ENCODE measurements at places on chromosomes 16 and 17.

GRCh38 chr16:1839554-1839953 lies 12.5 kb downstream of the FAHD1 start:
- DNase-seq, result no peak

- DNase-seq, result no peak
Measured at GRCh38 chr17:2222901-2223616, 80.5 kb downstream of the SMG6 start.

- DNase-seq, result no peak
Measured at GRCh38 chr16:56607675-56608042, 725 bp upstream of the MT2A start.

DNA sequence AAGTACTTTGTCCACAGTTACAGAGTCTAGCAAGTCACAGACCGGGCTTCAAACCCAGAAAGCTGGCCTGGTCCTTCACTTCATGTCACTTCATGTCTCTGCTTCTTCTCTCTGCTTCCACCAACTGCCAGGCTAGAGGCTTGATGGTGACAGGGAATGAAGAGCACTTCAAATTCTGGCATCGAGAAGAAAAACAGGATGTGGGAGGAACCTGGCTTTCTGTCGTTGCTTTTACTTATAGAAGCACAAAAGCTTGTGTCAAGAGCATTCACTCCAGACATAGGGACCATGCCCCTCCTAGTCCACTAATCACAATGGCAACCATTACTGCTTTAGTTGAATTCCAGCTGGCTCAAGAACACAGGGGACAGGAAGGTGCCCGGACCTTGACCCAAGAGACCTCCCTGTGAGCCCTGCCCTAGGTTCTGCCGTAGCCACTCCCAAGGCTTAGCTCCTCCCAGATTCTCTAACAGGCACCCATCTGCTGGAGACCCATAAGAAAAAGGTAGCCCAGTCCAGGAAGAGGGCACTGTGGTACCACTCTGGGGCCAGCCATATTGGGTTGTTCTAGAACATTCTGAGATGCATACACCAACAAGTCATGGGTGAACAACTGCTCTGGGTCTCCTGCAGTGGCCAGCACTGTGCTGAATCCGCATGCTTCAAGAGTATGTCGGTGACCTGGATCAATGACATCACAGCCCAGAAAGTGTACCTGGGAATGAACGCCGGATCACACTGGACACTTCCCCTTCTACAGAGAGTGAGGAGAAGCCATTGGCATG lies 181.8 kb downstream of the C16orf95 start:
- DNase-seq, result no peak

DNA sequence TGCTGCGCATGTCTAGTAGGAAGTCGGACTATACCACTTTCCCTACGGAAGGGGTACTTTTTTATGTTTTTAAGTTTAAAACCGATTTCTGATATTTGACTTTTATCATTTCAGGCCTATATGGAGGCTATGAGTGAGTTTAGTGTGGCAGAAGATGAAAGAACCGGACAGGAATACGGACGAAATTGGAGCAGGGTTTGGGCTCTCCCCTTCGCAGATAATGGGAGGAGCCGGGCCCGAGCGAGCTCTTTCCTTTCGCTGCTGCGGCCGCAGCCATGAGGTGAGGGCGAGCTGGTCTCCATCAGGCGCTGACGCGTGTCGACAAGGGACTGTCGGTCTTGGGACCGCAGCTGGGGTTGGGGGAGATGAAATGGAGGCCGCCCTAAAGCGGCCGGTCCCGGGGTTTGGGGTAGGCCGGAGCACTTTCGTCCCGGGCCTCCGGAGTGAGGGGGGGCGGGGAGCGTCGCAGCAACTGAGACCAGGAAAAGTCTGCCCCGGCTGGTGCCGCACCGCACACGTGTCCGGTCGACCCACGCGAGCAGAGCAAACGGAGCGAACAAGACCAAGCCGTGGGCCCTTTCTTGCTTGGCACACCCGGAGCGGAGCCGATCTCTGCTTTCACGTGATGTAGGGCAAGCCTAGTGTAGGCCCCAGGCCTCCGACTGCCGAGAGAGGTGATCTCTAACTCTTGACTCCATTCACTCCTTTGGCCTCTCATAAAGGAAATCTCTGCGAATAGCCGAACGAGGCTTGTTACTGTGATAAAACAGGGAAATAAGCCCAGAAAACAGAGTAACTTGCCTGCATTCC lies at the start of gene RPL19:
RPL19 (plus strand) TSS at position 214 of the 810 bp plus-strand sequence; CDS start at position 276, 62 bp downstream.
- peak; percentile 95 for DNase-seq

DNA sequence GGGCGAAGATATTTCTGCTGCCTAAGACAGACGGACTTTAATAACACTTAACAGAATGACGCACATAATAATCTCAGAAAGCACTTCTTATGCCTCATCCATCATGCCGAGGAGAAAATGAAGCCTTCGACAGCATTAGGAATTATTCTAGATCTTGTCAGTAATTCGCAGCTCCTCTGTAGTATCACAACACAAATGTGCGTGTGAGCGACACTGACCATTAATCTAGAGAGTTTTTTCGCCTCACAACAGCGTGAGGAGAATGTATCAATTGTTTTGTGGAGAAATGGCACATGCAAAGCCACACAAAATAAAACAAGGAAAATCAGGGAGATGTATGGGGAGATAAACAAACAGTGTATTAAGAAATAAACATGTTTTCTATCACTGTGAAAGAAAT lies 410.2 kb upstream of the PSMD7 start:
- DNase-seq, result no peak

DNA sequence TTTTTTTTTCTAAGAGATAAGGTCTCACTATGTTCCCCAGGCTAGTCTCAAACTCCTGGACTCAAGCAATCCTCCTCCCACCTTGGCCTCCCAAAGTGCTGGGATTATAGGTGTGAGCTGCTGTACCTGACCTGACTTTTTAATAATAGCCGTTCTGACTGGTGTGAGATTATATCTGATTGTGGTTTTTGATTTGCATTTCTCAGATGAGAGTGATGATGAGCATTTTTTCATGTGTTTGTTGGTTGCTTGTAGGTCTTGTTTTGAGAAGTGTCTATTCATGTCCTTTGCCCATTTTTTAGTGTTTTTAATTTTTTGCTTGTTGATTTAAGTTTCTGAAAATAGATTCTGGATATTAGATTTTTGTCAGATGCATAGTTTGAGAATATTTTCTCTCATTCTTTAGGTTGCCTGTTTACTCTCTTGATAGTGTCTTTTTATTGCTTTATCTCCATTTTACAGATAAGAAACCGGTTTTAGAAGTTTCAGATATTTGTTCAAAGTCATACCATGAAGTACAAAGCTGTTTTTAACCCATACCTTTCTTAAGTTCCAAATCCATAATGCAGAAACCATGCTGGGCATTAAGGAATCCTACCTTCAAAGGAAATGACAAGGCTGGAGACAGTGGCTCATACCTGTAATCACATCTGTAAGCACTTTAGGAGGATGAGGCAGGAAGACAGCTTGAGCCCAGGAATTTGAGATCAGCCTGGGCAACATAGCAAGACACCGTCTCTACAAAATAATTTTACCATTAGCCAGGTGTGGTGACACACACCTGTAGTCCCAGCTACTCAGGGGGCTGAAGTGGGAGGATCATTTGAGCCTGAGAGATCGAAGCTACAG lies 168.4 kb upstream of the TBX2 start:
- DNase-seq, result no peak

- DNase-seq, result peak; percentile 65
Measured at GRCh38 chr16:19524616-19525384, 1.1 kb downstream of the CCP110 start.

GRCh38 chr16:17227278-17227677 lies 243.5 kb downstream of the XYLT1 start:
- no peak for DNase-seq

- no peak for DNase-seq
Measured at GRCh38 chr16:73339821-73340220, 291.9 kb upstream of the ZFHX3 start.

GRCh38 chr17:82089723-82090548 lies 8.1 kb downstream of the FASN start:
- no peak for DNase-seq

DNA sequence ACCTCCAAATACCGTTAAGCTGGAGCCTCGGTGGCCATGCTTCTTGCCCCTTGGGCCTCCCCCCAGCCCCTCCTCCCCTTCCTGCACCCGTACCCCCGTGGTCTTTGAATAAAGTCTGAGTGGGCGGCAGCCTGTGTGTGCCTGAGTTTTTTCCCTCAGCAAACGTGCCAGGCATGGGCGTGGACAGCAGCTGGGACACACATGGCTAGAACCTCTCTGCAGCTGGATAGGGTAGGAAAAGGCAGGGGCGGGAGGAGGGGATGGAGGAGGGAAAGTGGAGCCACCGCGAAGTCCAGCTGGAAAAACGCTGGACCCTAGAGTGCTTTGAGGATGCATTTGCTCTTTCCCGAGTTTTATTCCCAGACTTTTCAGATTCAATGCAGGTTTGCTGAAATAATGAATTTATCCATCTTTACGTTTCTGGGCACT lies 928 bp downstream of the HBA1 start:
- DNase-seq, result peak; percentile 100

GRCh38 chr16:66081775-66082366 lies 284.6 kb upstream of the CDH5 start:
- no peak for DNase-seq

GRCh38 chr16:67936124-67936879 lies at the start of gene PSMB10:
Gene PSMB10 (minus strand): TSS chr16:67936850. CDS start chr16:67936749, 101 bp downstream.
- DNase-seq, result no peak

GRCh38 chr17:60301649-60302048 lies 90.3 kb downstream of the USP32 start:
- no peak for DNase-seq
